ENCODE measurements at places on chromosomes 3 and 15. TPM values are rescaled to one million over a fixed set of nuclear protein-coding genes. Genes with fewer than 3 reads are reported as not detected.

Gene ARNT2
- total RNA-seq = 8.6 TPM

Gene TRH
- not detected for total RNA-seq

Gene CCK
- total RNA-seq = not detected

Gene SLC51A
- not detected for total RNA-seq

Gene GCSAM
- total RNA-seq = not detected

Gene CDCP1
- total RNA-seq = 88.0 TPM

Gene ATP10A
- total RNA-seq = 2.6 TPM

Gene FAM43A
- total RNA-seq = 96.5 TPM

Gene POLR2H
- 74.4 TPM for total RNA-seq

Gene NR2E3
- 0.57 TPM for total RNA-seq

All from placental pericyte (primary cell).